ELR (cell line): ENCODE measurements at places on chromosomes 5 and 9.

DNA sequence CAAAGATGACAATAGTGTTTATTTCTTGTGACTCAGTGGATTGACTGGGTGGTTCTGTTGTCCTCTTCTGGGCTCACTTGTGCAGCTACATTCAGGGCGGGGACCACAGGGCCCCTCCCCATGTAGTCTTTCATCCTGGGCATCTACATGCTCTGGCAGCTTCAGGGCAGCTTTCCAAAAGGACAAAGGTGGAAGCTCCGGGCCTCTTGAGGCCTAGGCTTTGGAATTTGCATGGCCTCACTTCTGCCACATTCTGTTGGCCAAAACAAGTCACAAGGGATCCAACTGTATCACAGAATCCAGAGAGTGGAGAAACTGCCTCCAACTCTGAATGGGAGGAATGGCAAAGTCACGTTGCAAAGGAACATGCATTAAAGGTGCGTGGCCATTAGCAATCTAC lies 64.3 kb downstream of the ARHGAP26 start:
- no peak for DNase-seq

- DNase-seq: no peak
These were observed 785.3 kb upstream of the RIOK2 start for GRCh38 chr5:97968346-97968745.

- no peak for DNase-seq
These were observed 12.1 kb upstream of the GRHPR start for GRCh38 chr9:37410354-37410861.

DNA sequence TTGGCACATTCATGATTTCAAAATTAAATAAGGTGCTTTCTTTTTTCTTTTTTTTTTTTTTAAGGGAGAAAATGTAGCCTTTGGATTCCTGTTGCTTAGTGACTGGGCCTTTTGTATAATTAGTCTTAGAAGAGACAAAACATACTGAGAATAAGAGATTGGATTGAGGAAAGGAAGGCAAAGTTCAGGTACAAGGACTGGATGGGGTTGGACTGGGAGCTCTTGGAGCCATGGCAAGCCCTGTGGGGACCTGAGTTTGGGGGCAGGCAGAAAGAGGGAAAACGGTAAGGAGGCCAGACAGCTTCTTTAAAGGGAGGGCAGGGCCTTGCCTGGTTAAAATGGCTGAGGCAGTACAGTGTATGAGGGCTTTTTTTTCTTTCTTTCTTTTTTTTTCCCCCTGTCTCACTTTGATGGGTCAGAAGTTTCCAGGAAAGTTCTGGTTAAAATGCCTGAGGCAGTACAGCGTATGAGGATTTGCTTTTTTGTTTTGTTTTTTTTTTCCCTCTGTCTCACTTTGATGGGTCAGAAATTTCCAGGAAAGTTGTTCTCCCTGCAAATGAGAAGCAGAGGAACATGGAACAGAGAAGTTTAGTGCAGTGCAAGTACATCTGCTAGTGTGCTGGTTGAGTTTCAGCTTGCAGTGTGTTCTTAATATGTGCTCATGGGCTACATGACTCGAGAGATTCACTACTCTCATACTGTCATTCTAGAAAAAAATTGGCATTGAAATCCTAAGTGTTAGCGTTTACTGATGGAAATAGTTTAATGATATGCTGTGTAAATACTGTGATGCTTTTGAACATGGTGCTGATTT lies 16.8 kb downstream of the SNX18 start:
- no peak for DNase-seq

GRCh38 chr9:104092875-104093600 lies 1.1 kb upstream of the SMC2 start:
- DNase-seq: peak; percentile 25

DNA sequence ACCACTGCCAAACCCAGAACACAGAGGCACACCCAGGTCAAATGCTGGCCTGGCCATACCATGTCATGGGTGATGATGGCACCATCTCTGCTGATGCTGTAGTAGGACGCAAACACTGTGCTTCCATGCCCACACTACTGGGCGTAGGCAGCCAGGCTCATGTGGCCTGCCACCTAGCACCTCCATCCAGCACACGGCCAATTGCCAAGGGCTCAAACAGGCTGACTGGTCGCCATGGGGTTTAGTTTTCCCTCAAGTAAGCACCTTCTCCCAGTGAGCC lies 39.4 kb downstream of the BICD2 start:
- no peak for DNase-seq

- DNase-seq: no peak
These were observed 37.2 kb upstream of the PAPPA start for GRCh38 chr9:116116393-116116792.

DNA sequence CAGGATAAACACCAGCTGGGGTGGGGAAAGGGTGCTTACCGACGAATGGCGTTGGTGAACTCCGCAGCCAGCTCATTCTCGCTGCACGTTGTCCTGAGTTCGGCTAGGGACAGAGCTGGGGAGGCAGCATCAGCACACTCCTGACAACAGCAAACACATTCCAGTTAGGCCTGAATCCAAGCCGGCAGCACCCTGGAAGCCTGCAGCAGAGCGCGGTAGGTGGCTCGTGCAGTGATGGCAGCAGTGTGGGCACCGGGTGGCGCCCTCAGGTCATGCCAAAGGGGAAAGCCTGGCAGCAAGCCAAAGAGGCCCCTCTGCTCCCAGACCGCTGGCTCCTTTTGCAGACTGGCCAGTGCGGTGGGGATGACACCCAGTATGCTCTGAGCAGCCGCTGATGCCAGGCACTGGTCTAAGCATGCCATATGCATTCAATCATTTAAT lies 66.9 kb downstream of the DCP2 start:
- DNase-seq: no peak

GRCh38 chr5:53469946-53470687 lies 10.3 kb upstream of the FST start:
- DNase-seq: peak; percentile 94

DNA sequence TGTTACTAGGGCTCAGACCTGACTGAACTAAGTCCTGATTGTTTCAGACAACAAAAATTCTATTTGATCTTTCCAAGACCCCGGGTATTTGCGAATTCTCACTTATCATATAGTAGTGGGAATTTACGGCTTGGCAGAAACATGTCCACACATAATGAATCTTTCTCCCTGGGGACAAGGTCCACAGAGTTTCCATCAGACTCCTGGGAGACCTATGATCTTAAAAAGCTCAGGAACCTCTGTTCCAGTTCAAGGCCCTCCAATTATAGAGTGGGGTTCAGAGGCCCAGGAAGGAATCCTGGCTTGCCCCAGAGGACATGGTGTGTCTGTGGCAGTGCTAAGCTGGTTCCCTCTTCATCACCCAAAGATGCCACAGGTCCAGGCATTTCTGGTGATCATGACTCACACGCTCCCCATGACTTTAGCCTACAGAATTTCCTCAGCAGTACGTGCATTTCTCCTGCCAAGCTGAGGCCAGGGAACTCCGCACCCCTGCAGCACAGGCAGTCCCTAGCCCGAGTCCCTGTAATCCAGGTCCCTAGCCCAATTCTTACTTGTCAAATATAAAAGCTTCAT lies 12.6 kb downstream of the RAPGEF1 start:
- DNase-seq: peak; percentile 70

DNA sequence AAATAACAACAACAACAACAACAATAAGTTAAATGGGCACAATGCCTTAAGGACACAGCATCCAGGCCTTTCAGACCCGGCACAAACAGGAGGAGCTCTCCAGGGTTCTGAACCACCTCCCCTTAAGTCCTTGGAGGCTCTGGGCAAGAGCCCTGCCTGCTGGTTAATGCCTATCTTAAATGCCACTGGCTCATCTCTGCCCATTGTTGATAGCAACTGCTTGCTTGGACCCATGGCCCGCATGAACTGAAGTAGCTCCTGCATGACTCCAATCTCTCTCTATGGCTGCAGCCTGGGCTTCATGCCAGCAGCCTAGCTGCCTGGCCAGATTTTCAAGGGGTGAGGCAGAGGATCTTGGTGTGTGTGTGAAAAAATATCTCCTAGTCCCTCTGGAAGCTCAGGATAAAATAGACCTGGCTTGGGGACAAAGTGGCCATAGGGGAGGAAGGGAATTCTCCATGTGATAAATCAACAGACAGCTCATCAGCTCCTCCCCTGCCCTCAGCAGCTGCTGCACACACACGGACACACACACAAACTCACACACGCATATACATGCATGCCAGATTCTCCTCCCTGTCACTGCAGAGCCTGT lies 27.4 kb downstream of the FAM219A start:
- peak; percentile 66 for DNase-seq

DNA sequence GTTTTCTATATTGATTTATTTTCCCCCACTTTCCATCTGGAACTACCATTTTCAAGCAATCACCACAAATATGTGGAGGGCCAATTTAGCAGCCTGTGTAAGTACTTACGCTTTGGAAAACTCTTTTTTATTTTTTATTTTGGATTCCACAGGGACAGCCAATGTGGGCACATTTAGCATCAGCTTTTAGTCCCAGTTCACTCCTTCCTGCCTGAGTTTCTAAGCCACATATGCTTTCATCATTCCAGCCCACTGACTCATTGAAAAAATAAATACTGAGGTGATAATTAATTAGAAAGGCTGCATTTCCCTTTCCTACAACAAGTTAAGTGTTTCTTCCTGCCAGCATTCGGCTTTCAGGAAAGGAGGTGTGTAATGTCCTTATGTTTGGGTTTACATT lies 76.8 kb downstream of the TMEM167A start:
- DNase-seq: no peak

- DNase-seq: no peak
These were observed 66.7 kb upstream of the XPA start for GRCh38 chr9:97763874-97764273.
